ENCODE measurements at places on chromosomes 7 and 10.

DNA sequence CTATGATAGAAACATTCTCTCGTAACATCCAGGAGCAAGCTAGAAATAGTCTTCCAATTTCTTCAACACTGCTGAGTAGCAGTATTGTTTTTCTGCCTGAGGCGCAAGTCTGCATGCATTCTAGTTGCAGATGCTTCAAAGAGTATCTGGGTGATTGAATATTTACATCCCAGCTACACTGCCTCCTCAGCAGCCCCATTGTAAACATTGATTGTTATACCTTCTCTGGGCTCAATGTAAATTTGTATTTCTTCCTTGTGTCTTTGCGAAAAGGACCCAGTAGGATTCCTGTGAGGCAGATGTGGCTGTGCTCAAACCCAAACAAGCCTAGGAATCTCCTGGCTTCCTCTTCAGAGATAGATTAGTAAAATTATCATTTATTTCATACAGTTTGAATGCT is 320.7 kb downstream of the CDC14C start:
- no peak for DNase-seq

- no peak for DNase-seq
These were observed at the start of gene C7orf33 for GRCh38 chr7:148590471-148590870. Gene C7orf33, plus strand, starts transcription at chr7:148590766. Its CDS starts 160 bp downstream, at chr7:148590926.

DNA sequence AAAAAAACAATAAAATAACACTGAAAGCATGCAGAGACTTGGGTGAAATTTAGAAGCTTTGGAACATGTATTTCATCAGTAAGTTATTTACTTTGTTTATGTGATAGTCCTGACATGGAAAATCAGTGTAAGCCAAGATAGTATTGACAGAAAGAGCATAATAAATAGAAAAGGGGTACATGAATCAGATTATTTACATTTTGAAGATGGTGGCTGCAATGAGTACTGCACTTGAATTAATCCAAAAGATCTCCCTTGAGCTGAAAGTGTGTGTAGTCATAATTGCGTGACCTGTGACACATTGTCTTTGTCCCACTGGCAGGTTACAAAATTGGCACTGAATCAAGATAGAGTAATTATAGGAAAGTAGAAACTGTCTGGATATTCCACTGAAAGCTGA is 562.9 kb downstream of the GFRA1 start:
- DNase-seq: no peak

- no peak for DNase-seq
These were observed 234.7 kb downstream of the GFRA1 start for GRCh38 chr10:116038259-116038658.

GRCh38 chr10:129846991-129847391 is 117.1 kb downstream of the EBF3 start:
- DNase-seq: no peak

GRCh38 chr7:125193263-125193662 is 263.6 kb upstream of the POT1 start:
- DNase-seq: no peak

DNA sequence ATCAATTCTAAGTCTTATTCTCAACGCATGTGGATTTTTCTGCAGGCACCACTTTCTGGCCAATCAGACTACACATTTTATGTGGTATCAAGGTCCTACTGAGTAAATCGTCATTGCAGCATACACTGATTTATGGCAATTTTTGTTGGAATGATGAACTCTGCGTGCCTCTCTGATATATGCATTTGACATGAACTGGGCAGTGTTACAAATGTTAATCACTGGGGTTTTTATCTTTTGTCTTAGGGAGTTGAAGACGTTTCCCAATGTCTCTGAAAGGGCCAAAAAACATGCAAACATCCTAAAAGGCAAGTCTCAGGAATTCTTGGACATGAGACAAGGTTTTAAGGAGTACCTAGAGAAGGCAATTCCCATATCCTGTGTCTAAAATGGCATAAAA is 809.5 kb upstream of the CELF2 start:
- DNase-seq: no peak

- DNase-seq: no peak
These were observed 6.0 kb upstream of the FAM170B start for GRCh38 chr10:49139846-49140195.

DNA sequence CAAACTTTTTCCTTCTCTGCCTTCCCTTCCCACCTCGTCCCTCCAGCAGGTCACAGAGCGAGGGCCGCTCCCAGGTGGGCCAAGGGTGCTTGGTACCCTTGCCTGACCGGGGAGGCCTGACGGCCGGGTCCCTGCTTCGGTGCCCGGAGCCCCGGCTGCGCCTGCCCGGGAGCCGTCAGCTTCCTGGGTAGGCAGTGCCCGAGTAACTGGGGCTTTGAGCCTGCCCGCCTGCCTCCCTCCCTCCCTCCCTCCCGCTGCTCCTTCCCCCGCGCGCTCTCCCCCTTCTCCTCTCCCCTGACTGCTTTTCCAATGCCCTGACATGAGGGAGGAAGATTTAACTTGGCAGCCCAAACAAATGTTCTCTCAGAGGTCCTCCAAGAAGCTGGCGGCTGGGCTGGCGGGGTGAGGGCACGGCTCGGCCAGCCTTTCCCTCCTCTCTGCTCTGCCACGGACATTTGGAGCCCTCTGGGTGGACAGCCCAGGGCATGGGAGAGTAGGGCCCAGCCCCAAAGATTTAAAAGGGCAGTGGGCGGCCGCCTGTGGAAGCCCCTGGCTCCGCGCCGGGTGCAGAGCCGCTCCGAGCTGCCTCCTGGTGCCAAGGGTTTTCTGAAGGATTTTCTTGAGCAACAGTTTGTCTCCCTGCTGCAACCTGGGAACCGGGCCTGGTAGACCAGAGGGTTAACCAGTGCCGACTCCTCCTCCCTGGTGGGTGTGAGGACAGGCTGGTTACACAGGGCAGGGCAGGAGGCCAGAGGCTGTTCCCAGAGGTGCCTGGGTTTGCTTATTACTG is 2.0 kb downstream of the ZMIZ1 start:
- DNase-seq: no peak

DNA sequence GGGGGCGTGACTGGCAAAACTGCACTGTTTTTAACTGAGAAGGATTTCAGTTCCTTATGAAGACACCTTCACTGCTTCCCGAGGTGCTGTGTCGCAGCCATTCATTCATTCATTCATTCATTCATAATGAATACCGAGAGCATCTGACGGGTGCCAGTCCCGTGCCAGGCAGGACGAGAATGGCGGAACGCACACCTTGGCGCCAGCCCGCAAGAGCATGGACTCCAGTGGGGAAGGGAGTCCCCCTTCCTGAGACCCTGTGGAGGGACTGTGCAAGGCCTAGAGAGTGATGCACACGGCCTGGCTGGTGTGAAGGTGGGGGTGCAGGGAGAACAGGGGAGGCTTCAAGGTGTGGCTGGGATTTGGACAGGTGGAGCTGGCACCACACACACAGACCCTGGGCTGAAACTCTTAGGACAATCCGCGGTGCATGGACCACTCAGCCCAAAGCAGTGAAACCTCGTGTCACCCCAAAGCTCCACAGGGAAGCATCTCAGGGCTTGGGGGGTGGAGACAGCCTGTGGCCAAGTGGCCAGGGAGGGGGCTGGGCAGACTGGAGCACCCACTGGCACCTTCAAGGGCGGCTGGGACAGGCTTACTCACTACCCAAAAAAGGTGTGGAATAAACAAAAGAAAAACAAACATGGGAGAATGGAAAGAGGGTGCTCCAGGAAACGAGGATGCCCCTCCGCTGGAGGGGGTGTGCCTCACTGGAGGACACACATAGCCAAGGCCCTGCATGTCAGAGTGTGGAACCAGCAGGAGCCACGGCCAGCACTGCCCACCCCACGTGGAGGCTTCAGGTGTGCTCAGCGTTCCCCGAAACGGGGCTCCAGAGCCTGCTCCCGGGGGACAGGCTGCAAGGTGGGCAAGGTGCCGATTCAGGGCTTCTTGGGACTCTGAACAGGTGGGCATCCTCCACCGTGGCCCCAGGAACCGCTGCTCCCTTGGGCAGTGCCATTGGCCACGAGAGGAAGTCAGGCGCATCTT is 37.7 kb downstream of the EBF3 start:
- DNase-seq: no peak

DNA sequence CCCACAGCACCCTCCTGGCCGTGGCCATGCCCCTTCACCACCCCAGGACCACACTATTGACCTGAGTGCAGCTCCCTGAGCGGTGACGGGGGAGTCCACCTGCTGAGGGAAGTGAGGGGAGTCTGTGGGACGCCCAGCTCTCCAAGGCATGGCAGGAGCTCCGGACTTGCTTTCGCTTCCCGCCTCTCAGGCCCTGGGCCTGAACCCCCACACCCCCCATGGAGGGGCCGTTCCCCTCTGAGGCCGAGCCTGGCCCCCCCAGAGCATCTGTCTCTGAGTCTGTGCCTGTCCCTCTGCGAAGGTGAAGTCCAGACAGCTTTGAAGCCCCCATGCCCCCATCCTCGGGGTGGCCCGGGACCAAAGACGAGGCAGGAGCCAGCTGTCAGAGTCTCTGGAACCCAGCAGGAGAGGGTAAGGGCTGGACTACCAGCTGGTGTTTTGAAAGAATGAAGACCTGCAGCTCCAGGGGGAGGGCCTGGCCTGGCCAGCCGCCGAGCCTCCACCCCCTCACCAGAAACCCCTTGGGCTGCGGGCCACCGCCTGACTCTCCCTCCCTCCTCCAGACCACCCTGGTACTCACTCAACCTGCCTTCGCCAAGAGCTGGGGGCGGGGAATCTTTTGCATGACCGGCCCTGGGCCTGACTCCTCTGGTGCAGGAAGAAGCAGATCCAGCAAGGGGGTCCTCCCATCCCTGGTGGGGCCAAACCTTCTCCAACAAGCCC is 114.0 kb downstream of the PDGFA start:
- no peak for DNase-seq

DNA sequence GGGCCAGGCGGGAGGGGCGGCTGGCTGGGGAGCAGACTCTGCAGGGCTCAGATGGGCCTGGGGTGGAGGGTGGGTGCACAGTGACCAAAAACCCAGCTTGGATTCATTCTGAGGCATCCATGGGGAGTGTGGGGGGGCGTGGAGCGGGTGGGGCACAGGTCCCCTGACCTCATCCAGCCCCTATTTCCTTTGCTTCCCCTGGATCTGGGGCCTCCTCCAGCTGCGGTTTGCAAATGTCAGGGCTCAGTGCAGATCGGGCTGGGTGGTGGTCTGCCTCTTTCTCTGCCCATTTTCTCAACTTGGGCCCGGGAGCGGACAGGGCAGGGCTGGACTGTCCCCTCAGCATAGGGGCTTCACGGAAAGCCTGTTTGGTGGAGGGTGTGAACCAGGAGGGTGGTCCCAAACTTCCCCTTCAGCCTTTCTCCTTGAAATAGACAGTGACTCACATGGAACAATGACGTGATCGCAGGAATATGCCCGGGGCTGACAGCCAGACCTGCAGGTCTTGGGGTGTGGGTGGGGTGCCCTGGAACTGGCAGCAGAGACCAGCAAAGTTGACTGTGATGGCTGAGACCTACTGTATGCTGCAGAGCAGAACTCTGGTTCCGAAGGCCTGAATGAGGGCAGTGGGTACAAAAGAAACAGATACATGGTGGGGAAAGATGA is 72.9 kb upstream of the PODXL start:
- no peak for DNase-seq

DNA sequence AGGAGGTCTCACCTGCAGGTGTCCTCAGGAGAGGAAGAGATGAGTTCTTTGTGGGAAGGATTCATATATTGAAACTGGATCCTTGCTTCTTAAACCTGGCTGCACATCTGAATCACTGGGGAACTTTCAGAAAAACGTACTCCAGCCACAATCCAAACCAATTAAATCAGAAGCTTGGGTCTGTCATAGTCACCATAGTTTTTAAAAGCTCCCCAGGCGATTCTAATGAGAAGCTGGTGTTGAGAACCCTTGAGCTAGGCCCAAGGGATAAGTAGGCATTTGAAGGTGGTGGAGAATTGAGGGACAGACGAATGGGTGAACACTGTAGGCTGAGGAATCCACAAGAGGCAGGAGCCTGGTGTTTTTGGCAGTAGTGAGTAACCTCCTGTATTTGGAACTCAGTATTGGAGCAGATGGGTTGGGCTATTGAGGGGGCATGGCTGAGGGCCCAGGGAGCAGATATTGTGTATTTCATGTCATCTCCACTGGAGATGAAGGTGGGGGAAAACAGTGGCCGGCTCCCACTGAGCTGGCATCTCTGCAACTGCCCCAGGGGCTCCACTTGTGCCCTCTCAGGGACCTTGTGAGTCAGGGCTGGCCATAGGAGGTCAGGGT is 14.5 kb downstream of the ADCYAP1R1 start:
- DNase-seq: no peak

GRCh38 chr10:99497343-99498025 is 35.3 kb upstream of the NKX2-3 start:
- DNase-seq: no peak

- DNase-seq: no peak
These were observed 716.1 kb downstream of the KCNMA1 start for GRCh38 chr10:76921383-76922010.

DNA sequence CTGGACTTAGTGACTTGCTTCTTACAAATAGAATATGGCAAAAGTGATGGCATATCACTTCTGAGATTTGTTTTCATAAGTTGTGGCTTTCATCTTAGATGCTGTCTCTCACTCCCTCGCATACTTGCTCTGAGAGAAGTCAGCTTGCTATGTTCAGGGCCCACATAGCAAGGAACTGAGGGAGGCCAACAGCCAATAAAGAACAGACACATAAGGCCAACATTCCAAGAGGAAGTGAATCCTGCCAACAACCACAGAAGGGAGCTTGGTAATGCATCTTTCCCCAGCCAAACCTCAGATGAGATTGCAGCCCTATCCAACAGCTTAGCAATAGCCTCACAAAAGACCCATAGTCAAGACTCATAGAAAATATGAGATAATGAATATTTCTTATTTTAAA is 39.2 kb upstream of the DMTF1 start:
- DNase-seq: no peak

DNA sequence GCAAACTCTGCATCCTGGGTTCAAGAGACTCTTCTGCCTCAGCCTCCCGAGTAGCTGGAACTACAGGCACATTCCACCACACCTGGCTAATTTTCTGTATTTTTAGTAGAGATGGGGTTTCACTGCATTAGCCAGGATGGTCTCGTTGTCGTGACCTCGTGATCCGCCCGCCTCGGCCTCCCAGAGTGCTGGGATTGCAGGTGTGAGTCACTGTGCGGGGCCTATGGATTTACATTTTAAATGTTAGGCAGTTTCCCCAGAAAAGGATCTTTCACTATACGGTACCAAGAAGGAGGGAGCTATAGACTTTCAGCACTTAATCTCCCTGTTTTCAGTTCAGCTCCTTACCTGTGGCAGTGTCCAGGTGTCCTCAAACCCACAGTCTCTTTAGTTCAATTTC is 50.8 kb downstream of the SIRT1 start:
- no peak for DNase-seq
